NCI-H69 (cell line): ENCODE measurements at places on chromosomes 12 and 14.

- DNase-seq, result no peak
Measured at GRCh38 chr12:50749459-50749882, 14.4 kb upstream of the ATF1 start.

DNA sequence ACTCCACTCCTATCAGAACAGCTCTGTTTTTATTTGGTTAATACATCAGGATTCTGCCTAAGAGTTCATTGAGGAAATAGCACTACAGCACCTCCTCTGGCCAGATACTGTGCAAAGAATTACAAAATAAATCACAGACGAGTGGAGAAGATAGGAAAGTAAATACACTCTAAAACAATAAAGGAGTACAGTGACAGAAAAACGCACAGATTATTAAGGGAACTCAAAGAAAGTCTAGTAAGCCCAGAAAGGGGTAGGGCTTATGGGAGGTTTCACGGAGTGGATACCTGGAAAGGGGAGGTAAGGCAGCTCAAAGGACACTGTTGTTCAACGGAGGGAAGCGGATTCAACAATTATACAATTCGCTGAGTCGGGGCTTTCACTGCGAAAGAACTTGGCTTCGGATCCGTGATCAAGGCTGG lies 5.5 kb downstream of the OR10AD1 start:
- peak; percentile 57 for DNase-seq

- peak; percentile 79 for DNase-seq
Measured at GRCh38 chr14:100692859-100693558, 33.7 kb upstream of the DLK1 start.

DNA sequence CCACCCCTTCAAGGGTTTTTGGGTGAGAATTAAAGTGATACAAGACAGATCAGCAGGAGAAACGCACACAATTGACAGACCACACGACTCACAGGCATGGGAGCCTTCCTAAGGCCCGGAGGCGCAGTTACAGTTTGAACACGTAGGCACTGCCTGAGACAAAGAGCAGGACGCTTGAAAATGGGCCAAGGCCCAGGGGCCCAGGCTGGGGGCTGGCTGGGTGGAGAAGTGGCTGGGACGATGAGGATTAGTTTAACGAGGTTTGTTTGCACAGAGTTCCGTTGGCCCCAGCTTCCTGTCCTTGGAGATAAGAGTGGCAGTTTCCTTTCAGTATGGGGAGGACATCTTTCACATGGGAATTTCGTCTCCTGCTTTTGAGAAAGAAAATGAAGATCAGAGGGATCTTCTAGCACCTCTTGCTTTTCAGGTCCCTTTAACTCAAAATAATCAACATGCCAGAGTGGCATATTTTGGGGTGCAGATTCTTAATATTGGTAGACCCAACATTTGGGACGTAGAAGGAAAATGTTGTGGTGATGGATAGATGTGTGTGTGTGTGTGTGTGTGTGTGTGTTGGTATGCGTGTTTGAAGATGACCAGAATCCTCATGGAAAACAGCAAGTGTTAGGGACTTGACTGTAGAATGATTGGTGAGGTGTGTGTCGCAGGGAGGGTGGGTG lies 44.6 kb downstream of the DLK1 start:
- no peak for DNase-seq

DNA sequence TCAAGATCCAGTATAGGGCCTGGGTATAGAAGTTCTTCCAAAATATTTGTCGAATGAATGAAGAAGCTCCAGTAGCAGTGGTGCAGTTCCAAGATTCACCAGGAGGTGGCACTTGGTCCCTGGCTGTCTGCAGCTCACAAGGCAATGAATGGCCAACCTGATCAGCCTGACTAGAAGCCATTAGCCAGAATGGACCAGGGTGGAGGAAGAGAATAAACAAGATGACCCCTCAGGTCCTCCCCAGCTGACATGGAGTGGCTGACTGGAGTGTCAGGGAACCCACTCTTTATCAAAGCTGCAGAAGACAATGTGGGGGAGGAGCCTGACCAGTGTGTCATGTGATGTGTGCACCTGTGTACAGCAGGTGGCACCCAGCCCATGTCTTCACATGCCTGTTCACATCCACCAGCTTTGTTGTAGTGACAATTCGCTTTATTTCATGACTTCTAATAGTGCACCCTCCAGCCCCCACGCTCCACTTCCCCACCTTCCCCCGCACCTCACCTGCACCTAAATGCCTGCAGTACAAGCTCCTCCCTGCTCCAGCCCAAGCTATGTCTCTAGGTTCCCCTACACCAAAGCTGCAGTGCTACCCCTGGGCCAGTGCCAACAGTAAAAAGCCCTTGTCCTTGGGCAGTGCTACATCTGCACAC lies 3.0 kb downstream of the LTBP2 start:
- DNase-seq, result peak; percentile 92

- DNase-seq, result peak; percentile 53
Measured at GRCh38 chr14:36870776-36871175, 209.1 kb downstream of the PAX9 start.

- no peak for DNase-seq
Measured at GRCh38 chr12:124007826-124008570, 35.0 kb downstream of the ZNF664 start.

- peak; percentile 66 for DNase-seq
Measured at GRCh38 chr12:2876431-2877046, 435 bp downstream of the FOXM1 start.

DNA sequence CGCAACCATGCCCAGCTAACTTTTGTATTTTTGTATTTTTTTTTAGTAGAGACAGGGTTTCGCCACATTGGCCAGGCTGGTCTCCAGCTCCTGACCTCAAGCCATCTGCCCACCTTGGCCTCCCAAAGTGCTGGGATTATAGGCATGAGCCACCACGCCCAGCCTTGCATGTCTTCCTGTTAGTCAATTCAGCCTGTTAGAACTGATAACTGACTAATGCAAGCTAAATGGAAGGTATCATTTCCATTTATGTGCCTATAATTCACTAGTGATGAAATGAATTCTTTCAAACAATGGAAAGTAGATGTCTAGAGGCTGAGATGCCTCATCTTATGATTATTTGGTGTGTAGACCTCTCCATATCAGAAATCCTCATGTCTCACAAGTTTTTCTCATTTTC lies 37.3 kb upstream of the DIP2B start:
- DNase-seq, result no peak

DNA sequence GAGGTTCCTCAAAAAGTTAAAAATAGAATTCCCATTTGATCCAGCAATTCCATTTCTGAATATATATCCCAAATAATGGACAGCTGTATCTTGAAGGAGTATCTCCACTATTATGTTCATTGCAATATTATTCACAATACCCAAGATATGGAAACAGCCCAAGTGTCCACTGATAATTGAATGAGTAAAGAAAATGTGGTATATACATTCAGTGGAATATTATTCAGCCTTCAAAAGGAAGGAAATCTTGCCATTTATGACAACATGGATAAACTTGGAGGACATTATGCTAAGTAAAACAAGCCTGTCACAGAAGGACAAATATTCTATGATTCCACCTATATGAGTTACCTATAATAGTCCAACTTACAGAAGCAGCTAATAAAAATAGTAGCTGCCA lies 979.0 kb downstream of the SLC6A15 start:
- DNase-seq, result no peak
